NAMALWA (cell line): ENCODE measurements at places on chromosomes 1 and 21.

DNA sequence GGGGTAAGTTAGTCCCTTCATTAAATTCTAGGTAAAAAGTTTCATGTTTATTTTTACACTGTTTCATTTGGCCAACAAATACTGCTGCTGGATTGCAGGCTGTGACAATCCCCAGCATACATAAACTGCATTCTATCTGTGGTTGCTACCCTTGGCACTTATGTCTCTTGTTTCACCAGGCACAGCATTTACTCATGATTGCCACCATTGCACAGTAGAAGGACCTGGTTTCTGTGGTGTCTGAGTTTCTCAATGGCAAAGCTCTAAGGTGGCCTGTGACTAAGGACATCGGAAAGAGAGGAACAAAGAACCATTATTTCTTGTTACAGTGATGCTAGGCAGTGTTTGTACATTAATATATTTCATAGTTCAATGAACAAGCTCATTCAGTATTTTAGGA, 878.4 kb upstream of the NEGR1 start:
- no peak for DNase-seq

DNA sequence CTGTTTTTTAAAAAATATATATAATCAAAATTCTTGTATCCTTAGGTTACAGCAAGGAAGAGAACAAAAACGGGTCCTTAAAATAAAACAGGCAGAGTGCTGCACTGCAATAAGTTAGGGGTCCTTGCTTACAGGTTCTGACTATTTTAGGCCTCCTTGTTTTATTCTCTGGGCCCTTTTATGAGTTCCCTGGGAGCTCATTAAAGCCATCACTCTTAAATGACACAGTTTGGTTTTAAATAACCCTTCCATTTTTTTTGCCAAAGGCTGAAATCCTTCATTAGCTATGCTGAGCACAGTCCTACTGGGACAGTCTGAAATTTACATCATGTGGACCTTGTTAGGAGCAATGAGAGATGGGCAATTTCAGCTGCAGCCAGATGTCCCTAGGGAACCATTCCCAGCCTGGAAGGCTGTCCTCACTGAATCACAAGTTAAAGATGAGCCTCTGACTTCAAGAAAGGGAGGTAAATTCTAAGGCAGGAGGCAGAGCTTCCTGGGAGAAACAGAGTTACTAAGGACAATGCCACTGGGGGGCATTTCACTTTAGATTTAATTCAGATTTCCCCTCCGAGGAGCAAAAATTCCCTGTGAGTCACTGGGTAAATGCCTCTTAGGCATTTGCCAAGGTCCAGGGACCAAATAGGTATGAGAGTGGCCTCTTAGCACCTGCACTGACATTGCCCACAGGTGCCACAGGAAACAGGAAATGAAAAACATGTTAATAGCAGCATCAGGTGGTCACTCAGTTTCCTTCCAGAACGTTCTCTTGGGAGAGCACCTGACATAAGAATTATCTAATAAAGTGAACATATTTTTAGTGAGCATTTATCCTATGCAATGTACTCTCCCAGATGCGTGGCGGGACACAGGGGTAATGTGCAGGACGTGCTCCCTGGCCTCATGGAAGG, 3.8 kb upstream of the MUL1 start:
- peak; percentile 23 for DNase-seq

- DNase-seq, result peak; percentile 20
Observed at GRCh38 chr21:38938343-38938742, 132.6 kb downstream of the ETS2 start.

GRCh38 chr1:66276218-66276617, 257.7 kb upstream of the SGIP1 start:
- no peak for DNase-seq

DNA sequence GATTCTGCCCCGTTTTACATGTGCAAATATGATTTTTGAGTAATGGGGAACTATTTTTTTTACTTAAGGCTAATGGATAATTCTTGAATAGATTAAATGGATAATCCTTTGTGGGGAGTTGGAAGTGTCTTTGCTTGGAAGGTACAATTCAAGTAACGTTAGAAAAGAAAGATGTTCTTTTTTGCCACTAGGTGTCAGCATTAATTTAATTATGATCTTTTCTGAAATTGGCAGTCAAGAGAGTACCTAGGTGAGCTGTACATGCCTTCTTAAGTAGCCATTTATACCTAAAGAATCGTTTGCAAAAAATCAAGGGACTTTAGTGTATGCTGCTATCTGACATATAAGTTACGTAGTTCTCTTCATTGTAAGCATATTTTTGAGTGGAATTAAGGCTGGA, 2.2 kb downstream of the FBXO28 start:
- DNase-seq, result peak; percentile 83

- no peak for DNase-seq
Observed at GRCh38 chr1:66302184-66302742, 231.7 kb upstream of the SGIP1 start.

DNA sequence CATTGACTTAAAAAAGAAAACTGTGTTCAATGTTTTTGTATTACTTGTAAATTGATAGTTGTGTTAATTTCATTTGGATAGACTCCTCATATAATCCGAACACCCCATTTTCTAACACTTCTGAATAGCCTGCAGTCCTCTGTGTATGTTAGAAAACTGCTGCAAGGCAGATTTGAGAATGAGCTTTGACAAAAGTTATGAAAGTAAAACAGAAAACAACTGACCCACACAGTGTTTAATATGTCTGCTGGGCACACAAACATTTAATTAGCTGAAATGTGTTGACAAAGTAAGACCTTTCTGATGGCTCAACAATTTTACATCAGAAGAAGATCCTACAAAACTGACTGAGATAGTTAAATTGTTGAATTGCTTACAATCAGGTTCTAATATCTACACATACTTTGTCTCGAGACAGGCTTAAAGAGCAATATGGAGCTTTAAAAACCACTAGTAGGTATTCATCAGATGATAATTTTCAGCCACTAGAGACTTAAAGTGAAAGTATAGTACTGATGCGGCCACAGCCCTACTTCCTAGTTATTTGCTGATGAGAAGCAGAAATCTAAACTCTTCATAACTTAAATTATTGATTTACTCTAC, 40.0 kb upstream of the PRMT6 start:
- DNase-seq, result peak; percentile 4

- DNase-seq, result no peak
Observed at GRCh38 chr1:118217141-118217838, 32.3 kb upstream of the SPAG17 start.

DNA sequence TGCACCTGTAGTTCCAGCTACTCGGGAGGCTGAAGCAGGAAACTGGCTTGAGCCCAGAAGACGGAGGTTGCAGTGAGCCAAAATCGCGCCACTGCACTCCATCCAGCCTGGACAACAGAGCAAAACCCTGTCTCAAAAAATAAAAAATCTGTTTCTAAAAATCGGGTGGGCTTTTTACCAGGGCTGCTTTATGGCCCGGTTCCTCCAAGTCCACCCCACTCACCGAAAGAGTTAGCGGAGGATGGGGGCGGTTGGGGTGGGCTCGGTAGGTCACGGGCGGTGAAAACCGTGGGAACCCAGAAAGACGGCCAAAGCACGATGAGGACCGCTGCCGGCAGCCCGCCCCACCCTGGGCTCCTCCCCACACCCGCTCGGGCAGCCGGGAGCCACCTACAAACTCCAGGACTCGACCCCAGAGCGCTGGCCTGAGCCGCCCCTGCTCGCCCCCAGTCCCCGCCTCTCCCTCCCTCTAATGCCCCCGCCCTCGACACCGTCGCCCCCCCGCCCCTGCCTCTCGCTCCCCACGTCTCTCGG, 846 bp upstream of the PER3 start:
- peak; percentile 70 for DNase-seq

- DNase-seq, result no peak
Observed at GRCh38 chr1:229117664-229118300, 153.1 kb upstream of the RAB4A start.

GRCh38 chr1:16260814-16261213, 23.8 kb upstream of the CPLANE2 start:
- DNase-seq, result no peak

GRCh38 chr1:100851726-100852125, 42.9 kb downstream of the EXTL2 start:
- DNase-seq, result no peak

- DNase-seq, result peak; percentile 48
Observed at GRCh38 chr1:51044834-51045233, 57.2 kb upstream of the C1orf185 start.

- DNase-seq, result no peak
Observed at GRCh38 chr1:235624721-235625333, 24.8 kb downstream of the GNG4 start.

- DNase-seq, result no peak
Observed at GRCh38 chr1:233647073-233647472, 33.2 kb downstream of the KCNK1 start.

- DNase-seq, result no peak
Observed at GRCh38 chr1:57091642-57092041, 125.8 kb upstream of the C8B start.

DNA sequence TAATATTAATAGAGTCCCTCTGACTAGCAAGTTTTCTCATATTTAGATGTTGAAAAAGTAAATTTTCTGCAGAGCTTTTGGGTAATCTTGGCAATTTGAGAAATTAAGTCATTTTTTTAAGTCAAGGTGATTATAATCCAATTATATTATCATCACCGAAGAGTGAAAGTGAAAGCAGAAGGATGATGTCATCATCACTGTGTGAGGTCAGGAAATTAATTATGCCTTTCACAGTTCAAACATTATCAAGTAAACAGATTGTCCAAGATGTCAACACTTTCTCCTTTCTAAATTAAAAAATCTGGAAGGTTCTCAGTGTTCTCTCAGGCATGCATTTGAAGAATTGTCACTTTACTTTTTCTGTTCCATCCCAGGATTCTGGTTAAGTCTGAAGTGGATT, 296.0 kb downstream of the TBX15 start:
- peak; percentile 19 for DNase-seq

DNA sequence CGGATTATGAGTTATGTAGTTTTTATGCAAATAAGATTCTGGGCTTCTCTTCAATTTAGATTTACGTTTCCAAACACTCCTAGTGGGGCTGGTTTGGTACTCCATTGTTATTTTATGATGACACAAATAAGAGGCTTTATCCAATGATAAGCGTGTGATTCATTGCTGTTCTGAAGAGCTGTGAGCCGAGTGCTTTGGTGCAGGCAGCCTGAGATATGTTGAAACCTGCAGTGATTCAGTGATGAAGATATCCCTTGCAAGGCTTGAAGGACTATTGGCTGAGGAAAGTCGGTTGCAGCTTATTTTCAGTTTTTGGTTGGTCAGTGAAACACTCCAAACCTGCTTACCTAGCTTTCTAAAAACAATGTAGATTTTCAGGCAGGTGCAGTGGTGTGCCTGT, 112.2 kb downstream of the RYR2 start:
- DNase-seq, result no peak

DNA sequence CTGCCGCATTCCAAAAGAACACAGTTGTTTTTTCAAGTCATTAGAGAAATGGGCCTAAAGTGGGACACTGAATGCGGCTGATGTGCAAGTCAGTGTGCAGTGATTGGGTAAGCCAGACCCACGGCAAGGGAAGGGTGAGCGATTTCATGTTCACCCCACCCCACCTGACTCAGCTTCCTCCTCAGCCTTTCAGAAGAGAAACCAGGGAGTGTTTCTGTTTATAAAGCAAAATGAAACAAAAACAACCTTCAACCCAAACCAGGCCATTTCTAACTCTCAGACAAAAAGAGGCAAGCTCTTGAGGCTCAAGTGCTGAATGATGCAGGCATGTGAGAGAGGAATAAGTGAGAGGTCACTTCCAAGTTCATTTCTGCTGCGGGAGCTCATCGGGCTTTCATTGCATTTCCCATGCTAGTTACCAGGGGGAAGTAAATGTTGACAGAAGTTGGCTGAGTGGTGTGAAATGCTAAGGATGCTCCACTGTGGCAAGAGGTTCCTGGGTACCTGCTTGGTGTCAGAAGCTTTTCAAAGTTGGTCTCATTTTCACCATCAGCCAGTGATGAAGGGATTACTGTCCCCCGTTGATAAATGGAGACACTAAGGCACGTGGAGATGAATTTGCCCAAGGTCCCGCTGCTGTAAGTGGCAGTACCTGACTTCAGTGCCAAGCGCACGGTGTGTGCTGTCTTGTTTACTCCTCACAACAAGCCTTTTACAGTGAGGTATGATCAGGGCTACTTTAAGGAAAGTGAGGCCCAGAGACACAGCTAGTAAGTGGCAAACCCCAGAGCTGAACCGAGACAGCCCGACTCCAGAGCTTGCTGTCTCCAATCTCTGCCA, 29.1 kb downstream of the STPG1 start:
- DNase-seq, result no peak

DNA sequence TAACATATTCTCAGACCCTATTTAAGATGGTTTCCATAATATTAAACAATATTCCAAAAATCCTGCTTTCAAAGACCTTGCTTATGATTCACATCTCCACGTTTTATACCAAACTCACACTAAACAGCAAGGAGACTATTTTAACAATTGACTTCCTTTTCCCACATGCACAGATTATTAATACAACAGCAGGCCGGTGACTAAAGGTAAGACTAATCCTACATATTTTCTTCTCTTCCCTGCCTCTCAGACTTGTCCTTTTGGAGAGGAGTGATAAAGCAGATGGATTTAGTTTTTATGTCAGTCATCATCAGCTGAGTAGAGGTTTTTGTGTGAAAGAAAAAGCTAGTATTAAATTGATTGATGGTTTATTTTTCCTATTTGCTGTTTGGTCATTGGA, 400.6 kb downstream of the NTNG1 start:
- no peak for DNase-seq

DNA sequence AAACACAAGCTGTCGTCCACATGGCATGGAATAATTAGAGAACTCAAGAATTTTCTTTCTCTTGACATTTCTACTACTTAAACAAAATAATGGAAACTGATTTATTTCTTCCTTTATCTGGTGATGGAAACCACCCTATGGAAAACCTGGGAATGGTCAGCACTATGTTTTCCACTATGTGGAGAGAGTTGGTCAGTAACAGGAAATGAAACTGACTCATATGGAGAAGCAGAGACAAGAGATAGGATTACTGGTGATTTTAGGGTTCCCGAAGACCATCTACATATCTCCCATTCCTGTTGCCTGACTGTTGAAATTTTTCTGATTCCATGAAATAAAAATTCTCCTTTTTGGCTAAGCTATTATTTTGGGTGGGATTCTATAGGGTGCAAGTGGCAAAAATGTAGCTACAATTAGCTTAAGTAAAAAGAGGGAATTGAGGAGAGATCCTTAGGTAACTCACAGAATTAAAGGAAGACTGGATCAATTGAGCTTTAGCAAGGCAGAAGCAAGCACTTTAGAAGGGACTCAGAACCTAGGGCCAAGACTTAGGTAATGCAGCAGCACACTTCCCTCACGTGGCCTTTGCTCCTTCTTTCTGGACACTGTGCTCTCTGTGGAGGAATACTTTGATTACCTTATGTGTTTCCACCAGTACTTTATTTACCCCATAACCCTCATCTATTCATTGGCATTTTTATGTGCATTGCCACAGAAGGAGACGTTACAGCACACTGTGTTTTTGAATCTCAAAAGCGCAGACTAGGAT, 89.6 kb downstream of the LEPR start:
- no peak for DNase-seq

GRCh38 chr1:35715568-35716002, 3.1 kb downstream of the C1orf216 start:
- DNase-seq, result peak; percentile 84

- peak; percentile 19 for DNase-seq
Observed at GRCh38 chr1:85612704-85613361, 32.3 kb downstream of the CCN1 start.
